ENCODE measurements at places on chromosomes 4 and X. TPM values are rescaled to one million over a fixed set of nuclear protein-coding genes. Genes with fewer than 3 reads are reported as not detected.
A peak's percentile ranks its signal among the peaks of the same experiment; 100 is the strongest.

Gene PWWP3B
- total RNA-seq, result not detected

GRCh38 chr4:27096142-27096824 lies 235.6 kb downstream of the STIM2 start:
- H3K36me3 ChIP-seq, result no peaks in the 10 kb centered on the region
- no peak overlapping the region for H3K4me3 ChIP-seq
- no peak overlapping the region for H3K27ac ChIP-seq
- DNase-seq, result no peak
- H3K4me1 ChIP-seq, result no peaks in the 10 kb centered on the region

Gene XAGE1A
- total RNA-seq, result not detected

GRCh38 chrX:68848189-68848940 lies 19.5 kb downstream of the EFNB1 start:
- H3K27ac ChIP-seq, result no peak overlapping the region
- H3K27me3 ChIP-seq, result no peaks in the 10 kb centered on the region
- H3K4me1 ChIP-seq, result no peaks in the 10 kb centered on the region
- no peak overlapping the region for H3K4me3 ChIP-seq
- no peaks in the 10 kb centered on the region for H3K36me3 ChIP-seq

- H3K36me3 ChIP-seq, result no peaks in the 10 kb centered on the region
- no peaks in the 10 kb centered on the region for H3K27me3 ChIP-seq
- no peak overlapping the region for H3K27ac ChIP-seq
- H3K4me1 ChIP-seq, result peaks cover 10% of the 10 kb centered on the region
- no peak overlapping the region for H3K4me3 ChIP-seq
Observed at GRCh38 chr4:16881151-16881884, 17.1 kb downstream of the LDB2 start.

DNA sequence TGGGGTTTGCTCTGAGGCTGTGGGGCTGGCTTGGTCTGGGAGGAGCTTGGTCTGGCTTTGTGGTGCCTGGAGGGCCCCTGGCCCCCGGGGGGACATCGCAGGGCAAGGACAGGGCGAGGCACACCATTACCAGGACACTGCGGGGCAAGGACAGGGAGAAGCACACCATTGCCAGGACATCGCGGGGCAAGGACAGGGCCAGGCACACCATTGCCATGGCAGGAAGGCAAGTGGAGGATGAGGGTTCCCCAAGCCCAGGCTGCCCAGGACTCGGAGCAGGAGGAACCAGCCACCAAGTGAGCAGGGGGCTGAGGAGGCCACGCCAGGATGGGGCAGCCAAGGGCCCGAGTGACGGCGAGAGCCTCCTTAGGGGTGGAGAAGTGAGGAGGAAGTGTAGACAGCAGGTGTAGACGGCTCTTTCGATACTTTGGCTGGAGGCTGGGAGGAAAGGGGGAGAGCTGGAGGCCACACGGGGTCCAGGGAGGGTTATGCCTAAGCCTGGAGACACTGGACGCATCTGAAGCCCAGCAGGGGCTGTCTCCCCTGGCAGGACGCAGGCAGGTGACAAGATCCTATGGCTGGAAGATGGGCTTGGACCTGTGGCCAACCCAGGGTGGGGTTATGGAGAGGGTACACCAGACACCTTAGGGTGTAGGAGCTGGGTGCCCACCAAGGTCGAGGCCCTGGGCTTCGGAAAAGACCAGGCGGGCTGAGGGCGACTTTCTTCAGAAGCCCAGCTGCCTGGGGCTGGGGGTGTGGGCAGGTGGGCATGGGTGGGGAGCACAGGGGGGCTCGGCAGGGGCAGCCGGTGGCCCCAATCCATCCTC lies 7.3 kb downstream of the NKX1-1 start:
- peaks cover 19% of the 10 kb centered on the region for H3K27me3 ChIP-seq
- no peak overlapping the region for H3K27ac ChIP-seq
- H3K4me1 ChIP-seq, result no peaks in the 10 kb centered on the region

- no peaks in the 10 kb centered on the region for H3K27me3 ChIP-seq
- DNase-seq, result no peak
- H3K4me1 ChIP-seq, result no peaks in the 10 kb centered on the region
Observed at GRCh38 chrX:44082829-44083228, 109.6 kb upstream of the NDP start.

DNA sequence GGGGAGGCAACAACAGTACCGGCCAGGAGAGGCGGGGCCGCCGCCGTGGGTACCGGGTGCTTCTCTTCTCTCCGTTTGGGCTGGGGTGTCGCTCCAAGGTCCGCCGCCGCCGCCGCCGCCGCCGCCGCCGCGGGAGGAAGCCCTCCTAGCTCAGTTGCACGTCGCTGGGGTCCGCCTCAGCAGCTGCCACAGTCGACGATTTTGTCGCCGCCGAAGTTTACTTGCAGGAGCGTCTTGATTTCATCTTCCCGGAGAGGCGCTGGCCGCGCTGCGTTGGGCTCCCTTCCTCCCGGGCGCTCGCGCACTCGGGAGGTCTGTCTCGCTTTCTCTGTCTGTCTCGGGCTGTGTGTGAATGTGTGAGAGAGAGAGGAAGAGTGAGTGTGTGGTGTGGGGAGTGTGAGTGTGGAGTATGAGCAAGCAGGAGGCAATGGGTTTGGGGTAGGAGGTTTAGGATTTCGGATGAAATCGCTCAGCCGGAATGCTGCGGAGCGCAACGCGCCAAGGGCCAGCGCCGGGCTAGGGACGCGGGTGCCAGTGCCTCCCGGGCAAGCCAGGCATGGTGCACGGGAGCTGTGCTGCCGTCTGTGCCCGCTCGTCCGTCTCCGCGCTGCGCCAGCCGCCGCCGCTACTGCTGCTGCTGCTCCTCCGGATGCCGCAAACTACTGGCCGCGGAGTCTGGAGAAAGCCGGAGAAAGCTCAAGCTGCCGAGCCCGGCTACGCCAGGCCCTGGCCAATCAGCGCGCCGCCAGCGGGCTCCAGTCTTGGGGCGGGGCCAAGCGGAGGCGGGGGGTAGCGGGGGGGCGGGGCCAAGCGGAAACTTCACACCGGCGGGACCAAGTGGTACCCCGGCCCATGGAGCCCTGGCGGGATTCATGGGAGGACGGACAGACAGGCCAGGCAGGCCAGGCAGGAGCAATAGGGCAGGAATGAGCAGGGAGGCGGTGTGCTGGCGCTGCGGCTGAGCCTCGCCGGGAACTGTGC lies at the start of gene PCDH19:
TSS of gene PCDH19 (minus strand) at position 664 of the 981 bp plus-strand sequence. CDS start 1,676 bp downstream, outside the sequence.
- peaks cover 3% of the 10 kb centered on the region for H3K36me3 ChIP-seq
- H3K4me1 ChIP-seq, result peaks cover 2% of the 10 kb centered on the region
- peak within 1 kb of the TSS; percentile 78 for H3K27ac ChIP-seq
- peak within 1 kb of the TSS; percentile 58 for H3K4me3 ChIP-seq
- DNase-seq, result no peak

Data from activated CD8-positive, alpha-beta T cell treated with anti-CD3 and anti-CD28 coated beads, Interleukin-2, amount 10 ng/mL, durations not matched to agents 7 days and 5 days (primary cell).